ENCODE measurements at places on chromosomes 2 and 18. TPM values are rescaled to one million over a fixed set of nuclear protein-coding genes. Genes with fewer than 3 reads are reported as not detected.

GRCh38 chr2:138948070-138948539 lies 167.9 kb upstream of the NXPH2 start:
- no peaks in the 10 kb centered on the region for H3K36me3 ChIP-seq
- no peak overlapping the region for H3K4me3 ChIP-seq
- DNase-seq: no peak
- H3K27ac ChIP-seq: no peak overlapping the region

DNA sequence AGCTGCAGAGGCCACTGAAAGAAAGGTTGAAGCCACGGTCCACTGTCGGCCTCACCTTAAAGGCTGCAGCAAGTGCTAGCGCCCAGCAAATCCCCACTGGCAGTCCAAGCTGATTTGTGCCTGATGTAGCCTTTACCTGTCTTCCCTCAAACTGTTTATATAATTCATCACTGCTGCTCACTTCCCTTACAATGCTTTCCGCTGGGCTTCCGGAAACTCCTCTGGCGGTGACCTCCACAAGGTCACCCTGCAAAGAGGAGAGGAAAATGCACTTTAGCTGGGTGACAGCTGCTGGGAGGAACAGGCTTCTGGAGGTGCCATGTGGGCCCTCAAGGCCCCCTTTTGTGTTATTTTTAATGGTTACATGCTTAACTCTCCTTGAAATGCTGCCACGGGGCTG lies 126.2 kb downstream of the CMPK2 start:
- no peak for DNase-seq
- no peak overlapping the region for H3K27ac ChIP-seq
- H3K4me3 ChIP-seq: no peak overlapping the region
- no peaks in the 10 kb centered on the region for H3K4me1 ChIP-seq
- H3K27me3 ChIP-seq: no peaks in the 10 kb centered on the region
- no peaks in the 10 kb centered on the region for H3K36me3 ChIP-seq

GRCh38 chr2:36611316-36611990 lies 13.5 kb upstream of the FEZ2 start:
- H3K4me3 ChIP-seq: no peak overlapping the region
- H3K36me3 ChIP-seq: no peaks in the 10 kb centered on the region
- no peaks in the 10 kb centered on the region for H3K27me3 ChIP-seq
- no peak overlapping the region for H3K27ac ChIP-seq

GRCh38 chr18:78480262-78481054 lies 499.2 kb upstream of the SALL3 start:
- H3K27ac ChIP-seq: no peak overlapping the region
- no peaks in the 10 kb centered on the region for H3K4me1 ChIP-seq
- H3K36me3 ChIP-seq: no peaks in the 10 kb centered on the region

GRCh38 chr2:184394642-184395041 lies 203.7 kb upstream of the ZNF804A start:
- H3K27me3 ChIP-seq: no peaks in the 10 kb centered on the region
- no peaks in the 10 kb centered on the region for H3K36me3 ChIP-seq
- no peak overlapping the region for H3K4me3 ChIP-seq
- DNase-seq: no peak
- no peaks in the 10 kb centered on the region for H3K4me1 ChIP-seq

Gene PKP4
- total RNA-seq: 60.0 TPM

Gene APCDD1
- 10.8 TPM for total RNA-seq

All from testis (tissue), 5 donors.